ENCODE measurements at places on chromosomes 6 and 20. TPM values are rescaled to one million over a fixed set of nuclear protein-coding genes. Genes with fewer than 3 reads are reported as not detected.

GRCh38 chr6:149990661-149991471 is 27.1 kb downstream of the ULBP1 start:
- H3K27me3 ChIP-seq: peaks cover 89% of the 10 kb centered on the region
- peaks cover 4% of the 10 kb centered on the region for H3K4me1 ChIP-seq
- H3K4me3 ChIP-seq: peak overlapping the region; percentile 11
- DNase-seq: no peak
- no peak overlapping the region for H3K27ac ChIP-seq
- no peaks in the 10 kb centered on the region for H3K36me3 ChIP-seq

- H3K4me3 ChIP-seq: no peak overlapping the region
- no peaks in the 10 kb centered on the region for H3K36me3 ChIP-seq
- H3K27me3 ChIP-seq: no peaks in the 10 kb centered on the region
- no peak overlapping the region for H3K27ac ChIP-seq
Observed at GRCh38 chr6:75147512-75147911, 58.3 kb downstream of the COL12A1 start.

DNA sequence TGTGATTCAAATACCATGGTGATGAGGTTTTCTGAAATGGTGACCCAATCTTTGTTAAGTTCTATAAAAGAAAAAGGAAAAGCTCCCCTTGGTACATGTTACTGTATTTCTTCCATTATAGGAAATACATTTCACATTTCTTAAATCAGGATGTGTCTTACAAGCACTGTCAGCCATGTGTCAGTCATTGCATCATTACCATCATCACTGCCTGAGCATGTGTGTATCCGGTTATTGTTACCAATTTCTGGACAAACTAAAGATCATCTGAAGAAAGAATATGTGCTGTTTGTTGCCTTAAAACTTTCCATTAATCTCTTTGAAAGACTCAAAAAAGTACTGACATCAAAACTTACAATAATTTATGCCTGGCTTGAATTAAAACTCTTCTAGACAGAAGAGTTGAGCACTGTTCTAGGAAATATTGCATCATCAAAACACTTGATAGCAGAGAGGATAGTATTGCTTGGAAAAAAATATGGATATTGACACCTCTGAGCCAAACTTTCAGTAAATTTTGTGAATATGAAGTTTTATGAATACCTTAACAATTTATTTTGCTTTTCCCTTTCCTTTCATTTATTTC is 7.1 kb upstream of the TSPYL1 start:
- H3K4me1 ChIP-seq: no peaks in the 10 kb centered on the region
- no peak overlapping the region for H3K27ac ChIP-seq
- no peak overlapping the region for H3K4me3 ChIP-seq
- DNase-seq: no peak
- H3K36me3 ChIP-seq: no peaks in the 10 kb centered on the region
- no peaks in the 10 kb centered on the region for H3K27me3 ChIP-seq

GRCh38 chr6:154411076-154411475 is 54.5 kb upstream of the IPCEF1 start:
- no peaks in the 10 kb centered on the region for H3K4me1 ChIP-seq
- H3K36me3 ChIP-seq: no peaks in the 10 kb centered on the region
- no peaks in the 10 kb centered on the region for H3K27me3 ChIP-seq

DNA sequence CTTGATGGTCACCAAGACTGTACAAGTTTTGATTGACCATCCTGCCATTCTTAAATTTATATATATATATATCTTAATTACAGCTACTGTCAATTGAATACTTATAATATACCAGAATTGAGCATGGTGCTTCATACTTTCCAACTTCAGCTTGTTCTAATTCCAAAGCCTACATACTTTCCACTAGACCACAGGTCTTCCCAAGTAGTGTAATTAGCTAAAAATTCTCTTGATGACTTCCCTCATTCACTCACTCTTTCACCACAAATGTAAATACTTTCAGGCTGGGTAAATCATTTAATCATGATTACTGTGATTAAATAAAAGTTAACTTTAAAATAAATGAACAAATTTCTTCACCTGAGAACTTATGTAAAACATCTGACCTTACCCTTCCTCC is 3.4 kb downstream of the ASF1A start:
- H3K4me1 ChIP-seq: no peaks in the 10 kb centered on the region
- no peak for DNase-seq
- no peaks in the 10 kb centered on the region for H3K27me3 ChIP-seq
- no peaks in the 10 kb centered on the region for H3K36me3 ChIP-seq
- no peak overlapping the region for H3K4me3 ChIP-seq
- no peak overlapping the region for H3K27ac ChIP-seq

DNA sequence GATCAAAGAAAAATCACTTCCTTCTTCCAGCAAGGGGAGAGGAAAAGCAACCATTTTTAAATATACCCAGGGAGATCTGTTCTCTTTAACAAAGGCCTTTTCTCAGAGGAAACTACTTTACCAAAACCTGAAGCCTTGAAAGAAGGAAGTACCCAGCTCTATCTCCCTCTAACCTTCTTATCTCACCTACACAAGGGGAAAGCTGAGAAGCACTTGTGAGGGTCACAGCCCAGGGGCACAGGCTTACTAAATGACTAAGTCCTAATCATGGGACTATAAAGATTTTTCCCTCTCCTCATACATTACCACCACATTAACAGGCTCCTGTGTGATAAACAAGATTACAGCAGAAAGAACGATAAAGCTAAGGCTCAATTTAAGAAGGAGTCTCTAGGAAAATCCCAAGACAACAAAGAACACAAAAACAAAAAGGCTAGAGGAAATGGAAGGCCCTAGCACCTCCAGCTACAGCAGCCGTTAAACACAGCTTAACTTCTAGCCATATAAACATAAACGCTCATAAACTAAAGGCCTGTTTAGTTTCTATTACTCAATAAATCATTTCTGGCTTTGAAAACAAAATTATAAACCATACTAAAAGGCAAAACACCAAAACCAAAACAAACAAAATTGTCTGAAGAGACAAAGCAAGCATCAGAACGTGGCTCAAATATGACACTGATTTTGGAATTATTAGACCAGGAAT is 284.9 kb upstream of the ECI2 start:
- H3K4me1 ChIP-seq: no peaks in the 10 kb centered on the region
- H3K36me3 ChIP-seq: no peaks in the 10 kb centered on the region
- no peaks in the 10 kb centered on the region for H3K27me3 ChIP-seq
- no peak overlapping the region for H3K27ac ChIP-seq
- no peak overlapping the region for H3K4me3 ChIP-seq
- DNase-seq: no peak

DNA sequence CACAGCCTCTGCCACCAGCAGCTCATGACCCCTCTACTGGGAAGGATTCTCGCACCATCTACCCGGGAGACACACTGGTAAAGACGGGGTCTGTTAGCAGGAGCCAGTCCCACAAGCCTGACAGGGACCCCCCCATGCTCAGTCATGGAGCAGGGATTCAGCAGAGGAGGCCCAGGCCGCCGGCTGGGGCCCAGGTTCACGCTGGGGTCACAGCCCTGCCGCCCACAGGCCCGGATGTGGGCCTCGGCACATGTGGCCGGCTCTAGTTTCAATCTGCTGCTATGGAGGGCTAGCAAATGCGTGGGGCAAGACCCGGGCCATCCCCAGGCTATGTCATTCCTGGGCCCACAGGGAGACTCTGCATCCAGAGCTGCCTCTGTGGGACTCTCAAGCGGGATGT is 25.1 kb downstream of the PXDC1 start:
- DNase-seq: no peak
- H3K27ac ChIP-seq: no peak overlapping the region
- H3K4me1 ChIP-seq: no peaks in the 10 kb centered on the region
- no peaks in the 10 kb centered on the region for H3K27me3 ChIP-seq

GRCh38 chr6:14591998-14592397 is 474.4 kb downstream of the CD83 start:
- no peak overlapping the region for H3K4me3 ChIP-seq
- no peak overlapping the region for H3K27ac ChIP-seq
- H3K27me3 ChIP-seq: no peaks in the 10 kb centered on the region
- no peaks in the 10 kb centered on the region for H3K36me3 ChIP-seq
- no peak for DNase-seq

DNA sequence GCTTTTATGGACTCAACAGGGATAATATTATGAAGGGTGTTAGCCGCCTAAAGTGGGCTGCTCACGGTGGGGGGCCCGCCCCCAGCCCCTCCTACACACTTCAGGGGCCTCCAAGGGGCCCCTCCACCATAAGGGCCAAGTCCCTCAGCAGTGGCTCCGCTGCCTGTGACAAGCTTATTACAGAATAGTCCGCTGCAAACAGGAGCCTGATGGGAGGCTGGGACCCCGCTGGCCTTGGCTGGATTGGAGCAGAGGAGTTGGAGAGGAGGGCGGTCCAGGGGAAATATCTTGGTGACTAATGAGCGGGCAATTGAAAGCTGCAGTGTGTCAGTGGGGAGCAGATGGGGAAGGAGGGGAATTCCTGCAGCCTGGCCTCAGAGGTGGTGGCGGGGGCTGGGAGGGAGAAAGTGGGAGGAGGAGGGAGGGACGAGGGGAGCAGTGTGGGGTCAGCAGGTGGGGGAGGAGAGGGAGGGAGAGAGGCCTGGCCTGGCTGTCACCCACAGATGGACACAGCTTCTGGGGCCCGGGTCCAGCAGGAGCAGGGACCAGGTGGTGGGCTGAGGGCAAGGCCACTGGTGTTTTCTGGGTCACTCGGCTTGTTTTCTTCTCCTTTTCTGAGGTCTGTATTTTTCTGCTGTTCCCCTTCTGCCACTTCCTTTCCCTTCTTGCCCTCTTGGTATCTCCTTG is 57.6 kb upstream of the FOXP4 start:
- no peak overlapping the region for H3K4me3 ChIP-seq
- H3K27ac ChIP-seq: no peak overlapping the region
- DNase-seq: no peak
- no peaks in the 10 kb centered on the region for H3K36me3 ChIP-seq
- no peaks in the 10 kb centered on the region for H3K4me1 ChIP-seq

GRCh38 chr6:91376686-91377085 is 789.8 kb upstream of the MAP3K7 start:
- no peaks in the 10 kb centered on the region for H3K4me1 ChIP-seq
- no peaks in the 10 kb centered on the region for H3K27me3 ChIP-seq
- peak; percentile 27 for DNase-seq
- H3K4me3 ChIP-seq: no peak overlapping the region
- no peak overlapping the region for H3K27ac ChIP-seq
- H3K36me3 ChIP-seq: no peaks in the 10 kb centered on the region

DNA sequence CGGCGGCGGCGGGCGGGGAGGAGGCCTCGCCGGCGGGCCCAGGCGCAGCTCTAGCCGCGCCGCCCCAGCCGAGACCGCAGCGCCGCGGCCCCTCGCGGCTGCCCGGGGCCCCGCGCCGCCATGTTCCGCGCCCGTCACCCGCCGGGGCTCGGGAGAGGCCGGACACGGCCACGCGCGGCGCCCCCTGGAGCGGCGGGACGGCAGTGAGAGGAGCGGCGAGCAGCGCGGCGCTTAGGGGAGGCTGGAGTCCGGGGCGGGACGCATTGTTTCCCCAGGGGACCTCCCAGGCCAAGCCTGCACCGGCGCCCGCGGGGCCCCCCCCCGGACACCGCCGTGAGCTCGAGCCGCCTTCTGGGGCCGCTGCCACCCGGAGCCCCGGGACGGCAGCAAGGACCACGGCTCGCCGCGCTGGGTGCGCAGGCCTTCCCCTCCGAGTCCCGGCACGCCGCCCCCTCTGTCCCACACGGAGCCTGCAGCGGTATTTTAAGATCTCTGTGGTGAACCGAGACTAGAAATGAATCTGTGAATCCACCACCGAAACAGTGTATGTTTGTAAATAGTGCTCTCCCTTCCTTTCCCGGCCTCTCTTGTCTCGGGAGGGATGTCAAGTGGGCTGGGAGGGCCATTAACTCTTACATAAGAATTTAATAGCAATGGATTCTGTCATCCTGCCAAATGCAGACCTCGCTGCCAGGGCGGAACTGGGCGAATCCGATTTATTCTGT is 424 bp upstream of the KIF13A start:
- H3K27ac ChIP-seq: peak overlapping the region; percentile 95
- H3K4me1 ChIP-seq: peaks cover 6% of the 10 kb centered on the region
- peak overlapping the region; percentile 53 for H3K4me3 ChIP-seq
- H3K36me3 ChIP-seq: no peaks in the 10 kb centered on the region

DNA sequence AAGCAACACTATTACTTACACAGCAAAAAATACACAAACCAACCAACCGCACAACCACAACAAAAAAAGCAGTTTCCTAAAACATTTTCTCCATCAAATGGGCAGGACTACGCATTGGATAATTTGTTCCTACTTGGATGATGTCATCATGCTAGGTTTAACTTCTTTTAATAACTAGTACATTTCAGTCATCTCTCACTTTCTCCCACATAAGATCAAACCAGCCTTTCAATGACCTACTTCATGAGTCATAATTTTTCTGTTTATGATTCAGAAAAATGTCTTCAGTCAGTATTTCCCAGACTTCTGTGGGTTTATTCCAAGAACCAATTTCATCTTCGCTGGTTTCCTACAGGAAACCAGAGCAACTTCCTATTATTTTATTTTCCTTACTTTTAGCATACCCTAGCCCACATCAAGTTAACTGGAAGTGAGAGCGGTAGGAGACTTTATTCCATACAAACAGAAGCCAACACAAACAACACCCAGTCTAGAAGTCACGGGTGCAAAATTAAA is 134.2 kb downstream of the GMDS start:
- no peaks in the 10 kb centered on the region for H3K36me3 ChIP-seq
- no peaks in the 10 kb centered on the region for H3K4me1 ChIP-seq
- no peak overlapping the region for H3K27ac ChIP-seq
- no peak for DNase-seq
- no peaks in the 10 kb centered on the region for H3K27me3 ChIP-seq
- no peak overlapping the region for H3K4me3 ChIP-seq

- H3K27ac ChIP-seq: no peak overlapping the region
- H3K36me3 ChIP-seq: no peaks in the 10 kb centered on the region
- no peaks in the 10 kb centered on the region for H3K27me3 ChIP-seq
- no peak for DNase-seq
- H3K4me1 ChIP-seq: no peaks in the 10 kb centered on the region
Observed at GRCh38 chr6:95365454-95365853, 211.9 kb upstream of the MANEA start.

ZSCAN31 gene
- total RNA-seq: 6.6 TPM

IP6K3 gene
- 0.17 TPM for total RNA-seq

OTOR gene
- total RNA-seq: not detected
